ENCODE measurements at places on chromosomes 3 and 15. TPM values are rescaled to one million over a fixed set of nuclear protein-coding genes. Genes with fewer than 3 reads are reported as not detected.

The ZDHHC19 gene
- total RNA-seq: not detected

The LNP1 gene
- total RNA-seq: 3.4 TPM

DNA sequence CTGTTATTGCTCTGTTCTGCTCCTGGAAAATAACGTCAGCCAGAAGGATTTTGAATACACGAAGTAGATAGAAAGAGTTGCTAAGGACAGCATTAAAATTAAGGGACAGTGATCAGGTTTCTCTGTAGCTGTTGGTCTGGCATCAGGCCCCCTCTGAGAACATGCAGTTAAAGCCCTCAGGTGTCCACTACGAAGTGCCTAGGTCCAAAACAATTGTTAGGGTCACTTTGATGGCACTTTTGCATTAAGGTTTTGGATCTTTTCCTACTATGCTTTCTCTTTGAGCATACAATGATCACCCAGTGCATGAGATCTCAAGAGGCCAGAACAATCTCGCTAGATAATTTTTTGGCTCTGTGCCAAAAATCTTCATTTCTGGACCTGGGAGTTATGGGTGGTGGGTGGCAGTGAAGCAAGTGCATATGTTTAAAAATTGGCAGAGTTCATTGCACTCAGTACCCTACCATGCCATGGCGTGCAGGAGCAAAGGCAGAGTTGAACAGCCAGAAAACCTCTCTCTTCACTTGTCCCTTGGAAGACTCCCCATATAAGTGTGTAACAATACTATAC lies 797.6 kb downstream of the ROBO2 start:
- no peaks in the 10 kb centered on the region for H3K36me3 ChIP-seq
- no peak overlapping the region for H3K27ac ChIP-seq
- peaks cover 11% of the 10 kb centered on the region for H3K4me1 ChIP-seq
- no peak overlapping the region for H3K4me3 ChIP-seq
- no peaks in the 10 kb centered on the region for H3K27me3 ChIP-seq

GRCh38 chr3:162385387-162385786 lies 888.8 kb downstream of the OTOL1 start:
- no peak for DNase-seq
- no peak overlapping the region for H3K27ac ChIP-seq
- no peaks in the 10 kb centered on the region for H3K4me1 ChIP-seq
- H3K4me3 ChIP-seq: no peak overlapping the region
- no peaks in the 10 kb centered on the region for H3K27me3 ChIP-seq
- H3K36me3 ChIP-seq: no peaks in the 10 kb centered on the region

- H3K36me3 ChIP-seq: peaks cover 12% of the 10 kb centered on the region
- H3K27me3 ChIP-seq: no peaks in the 10 kb centered on the region
- H3K27ac ChIP-seq: no peak overlapping the region
These were observed 21.1 kb downstream of the GCNT3 start for GRCh38 chr15:59632714-59633113.

- peaks cover 61% of the 10 kb centered on the region for H3K4me1 ChIP-seq
- no peaks in the 10 kb centered on the region for H3K27me3 ChIP-seq
- peaks cover 21% of the 10 kb centered on the region for H3K36me3 ChIP-seq
- no peak for DNase-seq
- H3K4me3 ChIP-seq: no peak overlapping the region
- H3K27ac ChIP-seq: peak overlapping the region; percentile 32
These were observed 98.8 kb downstream of the FNDC3B start for GRCh38 chr3:172138193-172138537.

DNA sequence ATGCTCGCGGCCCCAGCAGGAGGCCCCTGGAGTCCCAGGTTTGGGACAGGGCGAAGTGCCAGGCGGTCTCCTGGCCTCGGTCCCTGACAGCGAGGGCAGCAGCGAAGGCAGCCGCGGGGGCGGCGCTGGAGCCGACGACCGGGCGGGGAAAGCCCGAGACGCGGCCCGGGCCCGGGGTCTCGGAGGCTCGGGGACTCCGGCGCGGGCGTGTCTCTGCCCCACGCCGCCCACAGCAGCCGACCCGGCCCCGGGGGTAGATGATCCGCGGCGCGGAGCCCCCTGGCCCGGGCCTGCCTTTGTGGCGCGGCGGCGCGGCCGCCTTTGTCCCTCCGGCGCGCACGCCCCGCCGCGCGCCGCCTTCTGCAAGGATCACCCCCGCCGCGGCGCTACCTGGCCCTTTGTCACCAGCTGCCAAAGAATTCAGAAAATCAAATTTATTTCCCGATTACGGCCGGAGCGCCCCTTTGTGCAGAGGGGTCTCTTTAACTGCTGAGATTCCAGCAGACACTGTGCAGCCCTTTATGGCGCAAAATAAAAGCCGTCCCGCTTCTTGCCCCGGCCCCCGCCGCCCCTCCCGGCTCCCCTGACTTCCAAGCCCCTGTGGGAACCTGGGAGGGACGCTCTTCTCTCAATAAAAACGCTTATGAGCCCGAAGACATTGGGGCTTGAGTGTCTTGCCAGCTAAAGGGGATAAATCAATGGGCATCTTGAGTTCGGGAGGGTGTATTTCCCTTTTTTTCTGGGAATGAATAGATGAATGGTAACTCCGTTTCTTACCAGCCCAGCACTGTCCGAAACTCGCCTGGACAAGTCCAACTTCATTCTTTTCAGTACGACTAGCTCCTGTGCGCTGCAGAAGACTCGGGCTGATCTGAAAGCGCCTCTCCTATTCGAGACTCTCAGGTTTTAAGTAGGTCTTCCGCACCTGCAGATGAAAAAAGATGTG lies 68.4 kb downstream of the HES1 start:
- peaks cover 66% of the 10 kb centered on the region for H3K4me1 ChIP-seq
- peak overlapping the region; percentile 91 for H3K4me3 ChIP-seq
- H3K36me3 ChIP-seq: no peaks in the 10 kb centered on the region
- DNase-seq: no peak
- peaks cover 15% of the 10 kb centered on the region for H3K27me3 ChIP-seq

GRCh38 chr15:101148881-101149664 lies 102.8 kb downstream of the CHSY1 start:
- no peak overlapping the region for H3K27ac ChIP-seq
- no peak for DNase-seq
- H3K36me3 ChIP-seq: no peaks in the 10 kb centered on the region
- H3K4me3 ChIP-seq: no peak overlapping the region

The DAG1 gene
- 126 TPM for total RNA-seq

DNA sequence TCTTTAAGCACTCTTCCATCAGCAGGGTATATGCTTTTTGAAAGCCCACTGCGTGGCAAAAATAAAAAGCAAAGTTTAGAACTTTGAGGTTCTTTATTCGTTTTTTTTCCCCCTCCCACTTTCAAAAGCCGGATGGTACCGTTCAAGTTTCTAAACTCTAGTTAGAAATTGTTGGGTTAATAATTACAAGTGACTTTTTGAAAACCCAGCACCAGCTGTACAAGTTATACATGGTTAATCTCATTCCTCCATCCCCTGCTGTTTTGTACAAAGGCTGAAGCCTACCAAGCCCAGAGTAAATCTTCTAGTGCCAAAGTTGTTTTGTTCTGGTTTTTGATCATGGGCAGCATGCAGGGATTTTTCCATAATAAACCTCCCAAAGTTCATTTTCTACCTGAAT lies 48.6 kb downstream of the WDR72 start:
- H3K27ac ChIP-seq: no peak overlapping the region
- H3K27me3 ChIP-seq: peaks cover 13% of the 10 kb centered on the region
- H3K4me1 ChIP-seq: peaks cover 6% of the 10 kb centered on the region
- no peaks in the 10 kb centered on the region for H3K36me3 ChIP-seq
- peak overlapping the region; percentile 0 for H3K4me3 ChIP-seq

GRCh38 chr3:126494204-126494969 lies 18.7 kb upstream of the ZXDC start:
- no peak overlapping the region for H3K4me3 ChIP-seq
- no peaks in the 10 kb centered on the region for H3K4me1 ChIP-seq
- DNase-seq: no peak

GRCh38 chr15:78004919-78005634 lies 72.4 kb downstream of the TBC1D2B start:
- H3K27me3 ChIP-seq: no peaks in the 10 kb centered on the region
- peaks cover 16% of the 10 kb centered on the region for H3K36me3 ChIP-seq
- no peak for DNase-seq
- peaks cover 26% of the 10 kb centered on the region for H3K4me1 ChIP-seq
- H3K27ac ChIP-seq: no peak overlapping the region

The MAP1A gene
- total RNA-seq: 18.2 TPM

DNA sequence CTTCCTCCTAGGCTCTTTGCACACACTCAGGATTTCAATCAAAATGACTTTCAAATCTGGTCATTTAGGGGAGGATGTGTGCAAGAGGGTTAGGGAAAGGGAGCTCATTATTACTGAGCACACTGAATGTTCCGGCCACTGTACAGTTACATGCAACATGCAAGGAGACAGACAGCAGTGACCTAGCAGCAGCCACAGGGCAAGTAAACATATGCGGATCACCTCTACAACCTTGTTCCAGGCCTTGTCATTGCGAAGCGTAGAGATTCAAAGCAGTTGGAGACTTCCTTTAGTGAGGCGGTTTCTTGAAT lies 837.6 kb downstream of the AGBL1 start:
- no peaks in the 10 kb centered on the region for H3K4me1 ChIP-seq
- H3K27me3 ChIP-seq: peaks cover 4% of the 10 kb centered on the region
- no peaks in the 10 kb centered on the region for H3K36me3 ChIP-seq
- DNase-seq: no peak

GRCh38 chr15:59154243-59154642 lies 49.3 kb downstream of the CCNB2 start:
- H3K4me3 ChIP-seq: no peak overlapping the region
- no peak for DNase-seq
- H3K27me3 ChIP-seq: no peaks in the 10 kb centered on the region
- H3K4me1 ChIP-seq: peaks cover 19% of the 10 kb centered on the region

DNA sequence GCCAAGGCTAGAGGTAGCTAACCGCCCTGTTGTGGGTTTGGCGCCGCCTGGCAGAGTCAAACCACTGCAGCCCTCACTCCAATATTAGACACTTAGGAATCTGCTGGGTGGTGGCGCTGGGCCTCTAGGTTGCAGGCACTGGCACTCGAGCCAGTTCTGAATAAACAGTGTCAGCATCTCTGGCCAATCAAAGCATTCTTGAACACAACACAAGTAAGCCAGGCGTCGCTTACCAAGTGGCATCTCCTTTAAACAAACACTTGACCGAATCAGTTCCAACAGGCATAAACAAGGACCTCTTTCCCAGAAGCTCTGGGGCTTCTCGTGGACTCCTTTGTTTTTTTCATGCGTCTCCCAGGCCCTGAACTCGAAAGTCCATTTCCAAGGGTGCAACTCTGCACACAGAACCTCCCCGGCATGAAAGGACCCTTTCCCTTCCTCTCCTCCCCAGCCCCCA lies 82.3 kb downstream of the LRIG1 start:
- no peak for DNase-seq
- peaks cover 12% of the 10 kb centered on the region for H3K4me1 ChIP-seq

- H3K36me3 ChIP-seq: no peaks in the 10 kb centered on the region
- no peak overlapping the region for H3K27ac ChIP-seq
- peaks cover 35% of the 10 kb centered on the region for H3K27me3 ChIP-seq
- H3K4me3 ChIP-seq: no peak overlapping the region
- no peaks in the 10 kb centered on the region for H3K4me1 ChIP-seq
These were observed 82.1 kb upstream of the ONECUT1 start for GRCh38 chr15:52872036-52872818.

The NPAP1 gene
- 0.12 TPM for total RNA-seq

DNA sequence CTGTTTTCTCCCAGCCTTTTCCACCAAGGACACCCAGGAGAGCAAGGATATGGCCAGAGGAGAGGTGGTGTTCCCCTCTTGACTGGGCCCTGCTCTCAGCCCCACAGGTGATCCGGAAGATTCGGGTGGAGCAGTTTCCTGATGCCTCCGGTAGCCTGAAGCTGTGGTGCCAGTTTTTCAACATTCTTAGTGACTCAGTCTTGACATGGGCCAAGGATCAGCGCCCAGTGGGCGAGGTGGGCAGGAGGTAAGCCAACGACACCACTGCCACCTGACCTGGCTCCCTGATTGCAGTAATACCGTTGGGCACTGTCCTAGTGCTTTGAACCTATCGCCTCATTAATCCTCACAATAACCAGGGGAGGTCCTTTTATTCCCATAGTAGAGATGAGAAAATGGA lies 25.3 kb upstream of the SLC28A1 start:
- no peaks in the 10 kb centered on the region for H3K27me3 ChIP-seq
- H3K36me3 ChIP-seq: peaks cover 4% of the 10 kb centered on the region
- no peak overlapping the region for H3K4me3 ChIP-seq
- H3K27ac ChIP-seq: peak overlapping the region; percentile 78
- no peaks in the 10 kb centered on the region for H3K4me1 ChIP-seq

GRCh38 chr3:49702672-49703071 lies 13.3 kb downstream of the RNF123 start:
- H3K4me3 ChIP-seq: no peak overlapping the region
- H3K36me3 ChIP-seq: peaks cover 6% of the 10 kb centered on the region
- no peaks in the 10 kb centered on the region for H3K27me3 ChIP-seq
- DNase-seq: no peak
- H3K27ac ChIP-seq: no peak overlapping the region

DNA sequence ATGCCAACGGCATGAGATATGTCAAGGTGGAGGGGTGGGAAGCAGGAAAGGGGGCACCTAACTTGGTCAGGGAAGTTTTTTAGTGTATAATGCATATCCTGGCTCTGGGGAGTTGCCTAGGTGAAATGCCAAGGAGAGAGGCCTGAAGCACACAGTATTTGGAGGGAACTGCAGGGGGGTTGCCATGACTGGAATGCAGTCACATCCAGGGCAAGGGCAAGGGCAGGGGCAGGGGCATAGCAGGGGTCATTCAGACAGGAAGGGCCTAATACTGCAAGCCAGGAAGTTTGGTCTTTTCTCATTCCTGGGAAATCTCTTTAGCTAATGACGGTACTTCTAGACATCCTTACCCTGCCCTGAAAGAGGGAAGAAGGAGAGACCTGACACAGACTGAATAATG lies 60.5 kb downstream of the MYRIP start:
- peaks cover 6% of the 10 kb centered on the region for H3K27me3 ChIP-seq
- H3K36me3 ChIP-seq: no peaks in the 10 kb centered on the region
- H3K4me1 ChIP-seq: no peaks in the 10 kb centered on the region
- DNase-seq: no peak
- no peak overlapping the region for H3K27ac ChIP-seq
- no peak overlapping the region for H3K4me3 ChIP-seq

DNA sequence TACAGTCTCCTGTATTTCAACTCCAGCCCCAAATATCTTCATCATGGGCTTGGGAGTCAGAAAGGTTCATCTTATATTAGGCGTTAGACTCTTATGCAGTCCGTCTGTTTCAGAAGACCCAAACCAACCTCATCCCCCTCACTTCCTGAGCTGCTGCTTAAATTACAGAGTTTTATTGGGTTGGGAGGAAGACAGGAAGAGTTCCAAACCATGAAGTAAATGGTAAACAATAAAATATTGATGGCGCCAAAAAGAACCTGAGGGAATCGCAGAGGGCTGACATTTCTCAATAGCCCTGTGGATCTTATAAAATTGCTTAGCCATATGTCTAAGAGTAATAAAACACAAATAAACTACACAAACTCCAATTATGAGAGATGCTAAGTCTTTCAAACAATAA lies 116.9 kb upstream of the C3orf80 start:
- H3K4me1 ChIP-seq: no peaks in the 10 kb centered on the region
- peaks cover 6% of the 10 kb centered on the region for H3K27me3 ChIP-seq
- no peak overlapping the region for H3K4me3 ChIP-seq
- no peak overlapping the region for H3K27ac ChIP-seq
- DNase-seq: no peak

The NECTIN3 gene
- 56.1 TPM for total RNA-seq

- H3K27me3 ChIP-seq: no peaks in the 10 kb centered on the region
- peaks cover 13% of the 10 kb centered on the region for H3K4me1 ChIP-seq
- H3K4me3 ChIP-seq: no peak overlapping the region
- H3K36me3 ChIP-seq: peaks cover 18% of the 10 kb centered on the region
These were observed 97.0 kb downstream of the RPL39L start for GRCh38 chr3:187042346-187042745.

The CYP1A2 gene
- total RNA-seq: not detected

- no peak overlapping the region for H3K27ac ChIP-seq
- DNase-seq: no peak
- H3K27me3 ChIP-seq: peaks cover 4% of the 10 kb centered on the region
- no peak overlapping the region for H3K4me3 ChIP-seq
These were observed 16.9 kb downstream of the CEP19 start for GRCh38 chr3:196694941-196695848.

GRCh38 chr3:132721479-132722164 lies 587 bp downstream of the NPHP3 start:
- peaks cover 18% of the 10 kb centered on the region for H3K4me1 ChIP-seq
